Activated CD4-positive, alpha-beta T cell treated with anti-CD3 and anti-CD28 coated beads, Interleukin-2, amount 50 U/mL, for 48 hours (primary cell): ENCODE measurements at places on chromosomes 5 and 9.

DNA sequence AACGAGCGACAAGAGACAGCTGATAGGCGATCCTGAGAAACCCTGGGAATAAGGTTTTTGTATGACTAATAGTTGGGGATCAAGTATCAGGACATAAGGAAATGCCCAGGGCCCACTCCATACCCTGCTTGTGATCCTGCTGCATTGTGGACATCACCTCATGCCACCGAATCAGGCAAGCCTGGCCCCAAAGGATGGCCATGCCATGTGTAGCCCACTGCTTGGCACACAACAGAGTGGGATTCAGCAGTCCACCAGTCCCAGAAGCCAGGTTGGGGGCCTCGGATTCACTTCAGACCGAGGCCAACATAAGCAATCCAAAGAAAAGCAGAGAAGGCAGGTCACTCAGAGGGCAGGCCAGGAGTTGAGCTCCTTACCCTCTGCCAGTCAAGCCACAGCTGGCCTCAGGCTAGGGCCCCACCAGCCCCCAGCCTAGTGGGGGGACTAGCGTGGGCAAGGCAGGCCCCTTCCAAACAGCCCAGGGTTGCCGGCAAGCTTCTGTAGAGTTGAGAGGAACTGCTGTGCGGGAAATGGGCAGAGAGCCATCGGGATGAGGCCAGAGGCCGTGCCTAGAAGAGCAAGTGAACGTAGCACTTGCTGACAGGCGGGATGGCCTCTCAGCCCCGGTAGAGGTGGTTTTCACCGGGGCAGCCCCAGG, 5.0 kb downstream of the NOP16 start:
- no peak for DNase-seq

DNA sequence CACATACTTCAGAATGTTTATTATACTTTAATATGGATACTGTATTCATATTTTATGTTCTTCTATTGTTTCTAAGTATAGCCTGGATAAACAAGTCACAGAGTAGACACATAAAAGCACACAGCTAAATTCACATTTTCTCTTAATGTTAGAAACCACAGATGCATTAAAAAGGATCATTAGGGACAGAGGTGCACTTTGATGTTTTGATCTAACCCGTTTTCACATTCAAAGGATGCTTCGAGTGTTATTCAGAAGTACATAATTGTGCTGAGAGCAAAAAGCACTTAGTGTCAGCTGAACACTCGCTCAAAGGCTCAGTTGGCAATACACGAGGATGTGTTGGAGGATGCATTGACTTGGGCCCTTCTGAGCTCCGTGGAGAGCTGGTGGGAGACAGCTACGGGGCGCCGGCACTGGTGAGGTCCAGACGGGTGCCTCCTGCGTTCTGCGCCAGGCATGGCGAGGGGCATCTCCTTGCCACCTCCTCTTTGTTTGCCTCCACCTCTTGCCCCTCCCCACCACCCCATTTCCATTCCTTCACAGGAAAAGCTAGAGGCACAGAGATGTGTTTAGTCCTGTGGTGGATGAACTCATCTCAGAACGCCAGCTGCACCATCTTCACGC, 35.5 kb downstream of the MED10 start:
- no peak for DNase-seq

DNA sequence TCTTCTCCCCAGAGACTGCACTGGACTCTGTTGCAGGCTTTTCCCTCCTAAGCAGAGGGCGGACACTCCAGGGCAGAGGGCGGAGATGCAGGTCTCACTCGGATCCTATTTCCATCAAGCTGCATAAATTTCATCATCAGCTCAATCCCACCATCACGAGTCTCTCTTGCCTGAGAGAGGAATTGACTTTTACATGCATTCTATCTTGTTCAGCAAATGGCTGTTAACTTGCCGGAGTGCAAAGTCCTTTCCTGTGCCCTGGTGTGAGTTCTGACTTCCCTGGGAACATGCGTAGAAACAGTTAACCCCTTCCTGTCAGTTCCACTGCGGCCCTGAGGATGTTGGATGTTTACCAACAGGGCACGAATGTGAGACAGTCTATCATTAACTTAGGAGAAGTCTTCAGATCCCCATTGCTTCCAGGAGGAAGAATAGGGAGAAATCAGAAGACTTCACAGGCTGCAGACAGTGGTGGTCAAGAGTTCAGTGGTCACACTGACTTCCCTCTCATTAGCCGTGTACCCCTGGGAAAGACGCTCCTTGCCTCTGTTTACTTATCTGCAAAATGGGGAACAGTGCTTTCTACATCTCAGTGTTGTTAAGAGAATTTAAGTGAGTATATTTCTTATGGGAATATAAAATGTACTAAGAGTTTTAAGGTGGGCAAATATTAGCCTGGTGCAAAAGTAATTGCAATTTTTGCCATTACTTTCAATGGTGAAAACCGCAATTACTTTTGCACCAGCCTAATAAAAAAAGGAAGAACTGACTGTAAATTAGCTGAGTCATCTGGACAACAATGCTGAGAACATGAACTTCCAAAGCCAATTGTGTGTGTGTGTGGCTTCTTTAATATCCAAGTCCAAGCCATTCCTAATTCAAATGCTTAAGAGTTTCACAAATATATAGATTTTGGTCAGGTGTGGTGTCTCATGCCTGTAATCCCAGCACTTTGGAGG, 248.0 kb downstream of the DRD1 start:
- no peak for DNase-seq

- no peak for DNase-seq
Measured at GRCh38 chr5:95081982-95082381, 202.9 kb downstream of the MCTP1 start.

DNA sequence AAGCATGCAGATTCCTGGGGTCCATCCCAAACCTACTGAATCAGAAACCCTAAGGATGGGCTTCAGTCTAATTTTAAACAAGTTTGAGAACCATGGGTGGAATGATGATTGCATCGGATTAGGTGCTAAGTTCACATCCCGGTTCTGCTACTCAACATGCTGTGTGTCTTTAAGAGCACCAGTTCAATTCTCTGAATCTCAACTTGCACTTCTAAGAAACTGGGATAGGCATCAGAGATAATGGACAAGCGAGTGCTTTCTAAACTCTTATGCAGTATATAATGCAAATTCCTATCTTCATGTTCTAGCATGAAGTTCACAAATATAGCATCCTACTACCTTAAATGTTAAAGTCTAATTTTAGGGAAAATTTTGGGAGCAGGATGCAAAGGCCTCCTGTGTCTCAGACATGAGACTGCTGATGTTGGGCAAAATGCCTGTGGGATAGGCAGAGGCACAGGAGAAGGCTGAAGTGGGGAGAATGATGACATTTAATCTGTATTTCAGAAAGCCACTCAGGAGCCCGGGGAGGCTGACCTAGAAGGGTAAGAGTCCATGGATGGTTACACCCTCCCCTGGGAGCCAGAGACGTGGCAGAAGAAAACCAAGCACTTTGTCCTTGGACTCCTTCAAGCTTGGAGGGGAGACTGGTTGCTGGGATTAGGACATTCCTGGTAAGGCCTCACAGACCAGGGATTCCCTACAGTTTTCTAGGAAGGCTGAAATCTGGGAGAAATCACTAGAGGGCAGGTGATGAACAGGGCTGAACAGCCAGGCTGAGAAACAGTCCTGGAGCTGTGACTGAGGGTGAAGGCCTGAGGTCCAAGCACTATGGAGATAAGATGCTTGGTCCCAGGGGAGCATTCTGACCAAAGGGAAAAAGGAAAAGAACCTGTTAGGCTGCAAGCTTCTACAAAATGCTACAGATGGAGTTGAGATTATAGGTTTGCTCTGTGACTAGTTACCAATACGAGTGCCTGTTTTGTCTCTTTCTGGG, 311.9 kb upstream of the PANK3 start:
- no peak for DNase-seq

GRCh38 chr5:87139795-87140194, 127.9 kb upstream of the RASA1 start:
- no peak for DNase-seq

GRCh38 chr5:53035868-53036381, 46.8 kb downstream of the ITGA2 start:
- no peak for DNase-seq

- no peak for DNase-seq
Measured at GRCh38 chr9:100126423-100126822, 27.4 kb downstream of the INVS start.

- DNase-seq = peak; percentile 8
Measured at GRCh38 chr9:120579139-120580050, 572 bp downstream of the CDK5RAP2 start.

DNA sequence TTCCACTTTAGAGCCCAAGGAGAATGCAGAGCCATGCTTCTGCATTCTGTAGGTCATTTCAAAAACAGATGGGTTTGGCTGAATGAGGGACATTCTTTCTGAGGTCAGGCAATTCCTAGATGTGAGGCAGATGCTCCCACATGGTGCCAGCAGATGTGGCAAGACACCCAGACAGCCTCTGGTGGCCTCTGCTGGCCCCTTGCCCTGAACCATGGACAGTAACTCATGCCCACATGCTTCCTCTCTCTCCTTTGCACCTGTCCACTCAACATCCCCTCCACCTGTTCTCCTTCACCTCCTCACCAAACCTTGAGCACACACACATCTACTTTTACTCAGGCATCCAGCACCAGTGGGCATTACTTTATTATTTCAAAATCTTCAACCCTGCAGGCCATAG, 252.3 kb downstream of the DNAH5 start:
- no peak for DNase-seq

DNA sequence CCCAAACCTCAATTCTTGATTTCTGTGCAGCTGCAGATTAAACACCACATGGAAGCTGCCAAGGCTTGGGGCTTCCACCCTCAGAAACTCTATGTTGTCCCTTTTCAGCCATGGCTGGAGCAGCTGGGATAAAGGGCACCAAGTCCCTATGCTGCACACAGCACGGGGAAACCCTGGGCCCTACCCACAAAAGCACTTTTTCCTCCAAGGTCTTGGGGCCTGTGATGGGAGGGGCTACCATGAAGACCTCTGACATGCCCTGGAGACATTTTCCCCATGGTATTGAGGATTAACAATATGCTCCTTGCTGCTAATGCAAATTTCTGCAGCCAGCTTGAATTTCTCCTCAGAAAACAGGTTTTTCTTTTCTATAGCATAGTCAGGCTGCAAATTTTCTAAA, 41.8 kb upstream of the CDH9 start:
- DNase-seq = no peak

GRCh38 chr5:64972591-64972990, 203.9 kb downstream of the CWC27 start:
- no peak for DNase-seq

GRCh38 chr9:79325501-79325900, 246.3 kb upstream of the TLE4 start:
- no peak for DNase-seq

DNA sequence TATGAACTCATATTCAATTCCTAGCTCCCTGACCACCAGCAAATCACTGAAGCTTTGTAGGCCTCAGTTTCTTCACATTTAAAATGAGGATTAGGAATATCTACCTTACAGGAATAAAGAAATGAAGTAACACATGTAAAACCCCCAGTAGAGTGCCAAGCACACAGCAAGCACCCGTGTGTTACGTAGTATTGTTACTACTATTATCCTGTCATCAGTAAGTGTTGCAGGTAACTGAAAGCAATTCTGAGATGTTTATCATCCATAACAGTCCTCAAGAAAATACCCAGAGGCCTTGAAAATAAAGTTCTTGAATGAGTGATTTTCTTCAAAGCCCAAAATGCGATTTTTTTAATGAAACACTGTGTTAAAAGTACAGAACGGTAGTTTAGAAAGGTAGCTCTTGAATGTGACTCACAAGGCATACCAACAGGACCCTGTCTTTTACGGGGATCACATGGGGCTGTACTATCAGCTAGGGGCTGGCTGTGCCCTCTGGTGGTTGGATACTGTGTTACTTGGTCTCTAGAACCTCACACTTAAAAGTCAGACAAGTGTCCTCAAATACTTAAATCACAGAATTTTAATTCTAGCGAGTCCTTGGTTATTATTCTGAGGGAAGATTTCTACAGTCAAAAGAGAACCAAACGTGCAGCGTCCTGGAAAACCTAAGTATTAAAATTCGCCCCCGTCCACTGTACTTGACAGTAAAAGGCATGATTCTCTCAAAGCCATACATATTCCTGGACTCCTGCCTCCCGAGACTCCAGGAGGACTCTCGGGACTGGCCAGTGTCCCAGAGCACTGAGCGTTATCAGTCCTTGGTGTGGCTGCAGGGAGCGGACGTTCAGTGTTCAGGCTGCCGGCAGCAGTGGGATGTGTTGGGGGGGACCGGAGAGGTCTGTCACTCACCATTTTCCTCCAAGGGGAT, 725 bp downstream of the NDUFB6 start:
- peak; percentile 78 for DNase-seq

DNA sequence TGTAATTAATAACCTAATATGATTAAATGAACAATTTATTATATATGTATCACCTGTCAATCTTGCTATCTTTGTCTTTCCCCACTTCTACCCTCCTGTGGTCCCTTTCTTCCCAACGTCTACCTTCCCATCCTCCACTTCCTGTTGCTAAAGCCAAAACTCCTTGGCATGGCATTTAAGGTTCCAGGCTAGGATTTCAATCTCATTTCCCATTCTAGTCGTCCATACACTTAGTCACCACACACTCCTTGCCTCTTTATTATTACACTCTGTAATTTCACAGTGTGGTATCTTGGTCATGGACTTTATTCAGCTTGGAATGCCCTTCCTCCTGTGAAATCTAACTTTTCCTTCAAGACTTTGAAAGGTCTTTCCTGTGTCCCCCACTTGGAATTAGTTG, 115.3 kb downstream of the SEMA6A start:
- DNase-seq = no peak
